ENCODE measurements at places on chromosomes 3 and 15.

- no peak for DNase-seq
These were observed 204.8 kb downstream of the RSRC1 start for GRCh38 chr3:158314426-158315357.

- no peak for DNase-seq
These were observed 333.8 kb downstream of the ZNF621 start for GRCh38 chr3:40858364-40859115.

- DNase-seq = no peak
These were observed 1038.8 kb downstream of the AGBL1 start for GRCh38 chr15:87118435-87118834.

DNA sequence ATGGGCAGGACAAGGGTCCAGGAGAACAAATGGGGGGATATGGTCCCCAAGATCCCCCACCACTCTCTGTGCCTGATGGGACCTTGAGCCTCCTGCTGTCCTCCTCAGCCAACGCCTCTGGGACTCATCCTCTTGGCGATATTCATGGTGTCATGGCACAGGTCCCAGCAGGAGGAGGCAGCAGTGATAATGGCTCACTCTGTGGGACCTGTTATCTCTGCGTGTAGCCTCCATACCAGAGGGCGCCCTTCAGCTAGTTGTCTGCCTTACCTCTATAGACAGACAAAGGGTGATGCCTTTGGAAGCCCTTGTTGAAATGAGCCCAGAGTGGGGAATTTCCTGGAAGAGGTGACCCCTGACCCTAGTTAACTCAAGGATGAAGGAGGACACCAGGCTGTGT, 7.4 kb downstream of the ZBTB47 start:
- DNase-seq = no peak

GRCh38 chr3:189172668-189173419, 1.1 kb downstream of the TPRG1 start:
- no peak for DNase-seq

DNA sequence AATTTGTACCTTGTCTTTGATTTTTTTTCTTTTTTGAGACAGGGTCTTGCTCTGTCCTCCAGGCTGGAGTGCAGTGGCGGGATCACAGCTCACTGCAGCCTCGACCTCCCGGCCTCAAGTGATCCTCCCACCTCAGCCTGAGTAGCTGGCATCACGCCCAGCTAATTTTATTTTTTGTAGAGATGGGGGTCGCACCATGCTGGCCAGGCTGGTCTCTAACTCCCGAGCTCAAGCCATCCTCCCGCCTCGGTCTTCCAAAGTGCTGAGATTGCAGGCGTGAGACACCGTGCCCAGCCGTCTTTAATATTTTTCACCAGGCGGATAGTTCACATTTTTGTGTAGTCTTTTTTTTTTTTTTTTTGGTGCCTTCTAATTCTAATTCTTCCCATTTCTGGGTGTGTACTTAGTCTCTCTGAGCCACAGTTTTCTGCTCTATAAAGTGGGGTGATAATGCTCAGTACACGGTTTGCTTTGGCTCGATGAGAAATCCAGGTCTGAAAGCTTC, 528 bp upstream of the TATDN2 start:
- no peak for DNase-seq

DNA sequence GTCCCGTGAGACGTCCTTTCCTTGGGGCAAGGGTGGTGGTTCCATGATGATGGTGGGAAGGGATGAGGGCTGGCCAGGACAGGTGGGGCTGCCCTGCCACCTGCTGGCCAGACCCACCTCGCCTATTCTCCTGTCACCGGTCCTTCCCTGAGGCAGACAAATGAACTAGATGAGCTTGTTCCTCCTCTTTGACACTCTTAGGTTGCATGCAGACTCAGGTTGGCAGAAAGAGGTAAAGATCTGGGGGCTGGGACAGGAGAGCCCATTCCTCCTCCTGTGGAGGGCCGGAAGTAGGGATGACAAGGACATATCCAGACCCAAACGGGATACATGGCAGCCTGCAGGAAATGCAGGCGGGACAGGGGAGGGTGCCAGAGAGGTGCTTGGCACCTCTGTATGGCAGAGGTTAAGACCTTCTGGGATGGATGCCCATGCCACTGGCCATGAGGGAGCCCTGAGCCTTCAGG, 38.6 kb downstream of the ACSBG1 start:
- DNase-seq = peak; percentile 33

DNA sequence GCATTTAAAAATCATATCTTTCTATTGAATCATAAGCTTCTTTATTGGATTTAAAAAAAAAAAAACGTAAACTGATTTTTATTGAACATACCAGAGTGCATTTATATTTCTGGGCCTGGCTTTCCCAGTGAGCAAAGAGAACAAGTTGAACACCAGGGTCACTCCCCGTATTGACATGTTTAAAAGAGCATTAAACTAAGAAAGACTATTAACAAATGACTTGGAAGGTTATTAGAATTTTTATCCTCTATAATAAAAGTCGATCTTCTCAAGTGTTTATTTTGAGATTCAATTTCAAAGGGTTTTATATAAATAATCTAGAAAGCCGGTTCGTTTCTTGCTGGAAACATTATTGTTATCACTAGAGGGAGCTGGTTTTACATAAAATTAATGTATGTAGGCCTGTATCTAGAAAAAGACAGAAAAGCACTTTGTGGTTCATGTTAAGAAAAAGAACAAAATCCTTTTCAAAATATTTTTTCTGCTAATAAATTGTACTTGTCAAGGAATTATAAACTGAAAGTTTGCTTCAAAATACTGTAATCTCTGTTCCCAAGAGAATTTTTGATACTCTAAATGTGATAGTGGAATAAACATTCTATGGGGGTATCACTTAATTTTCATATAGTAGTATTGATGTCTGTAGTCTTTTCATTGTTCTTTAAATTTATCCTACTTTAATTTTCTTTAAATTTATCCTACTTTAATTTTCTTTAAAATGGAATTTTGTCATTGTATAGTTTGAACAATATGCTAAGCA, 321.8 kb upstream of the MME start:
- DNase-seq = no peak

DNA sequence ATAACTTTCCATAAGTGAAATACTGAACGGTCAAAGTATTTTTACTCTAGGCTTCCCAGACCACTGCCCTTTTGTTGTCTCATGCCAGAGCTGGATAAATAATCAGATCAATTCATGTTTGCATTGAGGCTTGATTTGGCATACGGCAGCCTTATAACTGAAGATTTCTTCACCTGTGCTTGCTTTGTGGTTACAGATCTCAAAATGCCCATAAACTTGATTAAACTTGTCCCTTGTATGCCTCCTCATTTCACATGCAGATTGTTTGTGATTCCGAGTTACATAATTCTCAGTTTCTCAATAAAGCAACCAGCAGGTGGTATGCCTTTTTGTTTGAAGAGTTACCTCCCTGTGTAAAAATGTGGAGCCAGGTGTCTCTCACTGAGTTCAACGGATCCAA, 211.4 kb upstream of the LRIG1 start:
- no peak for DNase-seq

DNA sequence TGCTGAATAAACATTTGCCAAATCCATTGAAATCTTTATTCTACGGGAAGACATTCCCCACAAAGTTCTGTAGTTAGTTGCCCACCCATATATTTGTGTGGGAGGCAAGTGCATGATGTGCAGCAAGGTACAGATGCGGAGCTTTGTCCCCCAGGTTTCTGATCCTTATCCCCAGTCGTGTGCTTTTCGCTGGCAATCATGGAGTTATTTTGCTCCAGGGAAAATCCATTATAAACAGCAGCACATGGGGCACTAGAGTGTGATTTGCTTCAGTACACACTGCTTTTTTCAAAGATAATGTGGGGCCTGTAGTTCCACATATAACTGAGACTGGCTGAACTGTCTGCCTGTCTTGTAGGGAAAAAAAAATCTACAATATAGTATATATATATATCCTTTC, 132.1 kb downstream of the FEZF2 start:
- no peak for DNase-seq

DNA sequence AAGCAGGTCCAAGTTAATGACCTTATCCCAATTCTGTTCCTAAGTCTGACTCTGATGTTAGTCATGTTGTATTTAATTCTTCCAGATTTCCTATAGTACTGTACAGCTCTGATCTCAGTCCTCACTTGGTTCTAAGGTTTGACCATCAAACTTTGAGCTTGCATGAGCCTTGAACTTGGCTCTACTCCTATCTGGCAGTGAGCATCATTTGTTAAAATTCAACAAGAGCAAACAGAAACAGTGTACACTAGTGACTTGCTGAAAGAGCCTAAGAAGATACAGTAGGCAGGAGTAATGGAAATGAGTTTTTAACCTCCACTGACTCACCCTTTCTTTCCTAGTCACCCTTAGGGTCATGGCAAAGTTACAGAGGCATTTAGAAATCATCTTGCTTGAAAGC, 451.1 kb upstream of the TPRG1 start:
- DNase-seq = no peak

DNA sequence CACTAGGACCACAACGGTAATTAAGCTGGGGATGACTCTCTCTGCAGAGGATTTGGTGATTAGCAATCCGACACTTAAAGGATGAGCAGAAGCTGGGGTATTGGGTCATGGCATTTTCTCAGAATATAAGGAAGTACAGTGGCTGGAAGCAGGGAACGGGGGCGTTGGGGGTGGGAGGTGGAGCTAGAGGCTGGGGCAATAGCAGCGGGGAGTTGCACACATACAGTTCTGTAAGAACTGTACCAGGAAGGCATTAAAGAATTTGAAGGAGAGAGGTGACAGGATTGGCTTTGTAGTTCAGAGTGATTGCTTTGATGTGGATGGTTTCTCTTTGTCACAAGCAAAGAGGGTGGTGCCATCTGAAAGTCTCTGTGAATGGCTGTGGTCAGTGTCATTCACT, 28.2 kb downstream of the PSMD6 start:
- DNase-seq = no peak

GRCh38 chr3:188524052-188524451, 370.1 kb downstream of the LPP start:
- DNase-seq = no peak

DNA sequence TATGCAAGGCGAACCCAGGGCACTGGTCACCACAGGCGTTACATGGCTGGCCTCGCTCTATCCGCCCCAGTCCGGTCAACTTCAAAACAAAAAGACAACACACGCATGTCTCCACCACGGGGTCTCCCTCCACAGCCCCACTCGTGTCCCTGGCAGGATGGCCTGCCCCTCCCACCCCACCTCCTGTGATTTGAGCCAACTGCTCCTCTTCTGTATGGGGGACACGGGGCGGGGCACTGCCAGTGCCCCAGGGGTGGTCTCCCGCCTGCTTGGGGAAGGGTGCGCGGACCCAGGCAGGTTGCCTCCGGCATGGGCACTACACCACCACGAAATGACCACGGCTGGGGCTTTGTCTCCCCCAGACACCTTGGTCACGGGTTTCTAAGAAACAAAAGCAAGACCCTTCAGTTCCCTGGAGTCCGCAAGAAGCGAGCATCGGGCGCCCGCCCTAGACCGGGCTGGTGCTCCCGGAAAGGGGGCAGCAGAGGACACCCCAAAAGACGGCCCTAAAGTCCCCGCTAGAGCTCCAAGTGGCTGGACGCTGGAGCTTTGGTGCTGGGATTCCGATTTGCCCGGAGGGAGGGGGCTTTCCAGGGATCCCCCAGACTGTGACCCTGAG, 219.3 kb upstream of the PRICKLE2 start:
- DNase-seq = no peak

DNA sequence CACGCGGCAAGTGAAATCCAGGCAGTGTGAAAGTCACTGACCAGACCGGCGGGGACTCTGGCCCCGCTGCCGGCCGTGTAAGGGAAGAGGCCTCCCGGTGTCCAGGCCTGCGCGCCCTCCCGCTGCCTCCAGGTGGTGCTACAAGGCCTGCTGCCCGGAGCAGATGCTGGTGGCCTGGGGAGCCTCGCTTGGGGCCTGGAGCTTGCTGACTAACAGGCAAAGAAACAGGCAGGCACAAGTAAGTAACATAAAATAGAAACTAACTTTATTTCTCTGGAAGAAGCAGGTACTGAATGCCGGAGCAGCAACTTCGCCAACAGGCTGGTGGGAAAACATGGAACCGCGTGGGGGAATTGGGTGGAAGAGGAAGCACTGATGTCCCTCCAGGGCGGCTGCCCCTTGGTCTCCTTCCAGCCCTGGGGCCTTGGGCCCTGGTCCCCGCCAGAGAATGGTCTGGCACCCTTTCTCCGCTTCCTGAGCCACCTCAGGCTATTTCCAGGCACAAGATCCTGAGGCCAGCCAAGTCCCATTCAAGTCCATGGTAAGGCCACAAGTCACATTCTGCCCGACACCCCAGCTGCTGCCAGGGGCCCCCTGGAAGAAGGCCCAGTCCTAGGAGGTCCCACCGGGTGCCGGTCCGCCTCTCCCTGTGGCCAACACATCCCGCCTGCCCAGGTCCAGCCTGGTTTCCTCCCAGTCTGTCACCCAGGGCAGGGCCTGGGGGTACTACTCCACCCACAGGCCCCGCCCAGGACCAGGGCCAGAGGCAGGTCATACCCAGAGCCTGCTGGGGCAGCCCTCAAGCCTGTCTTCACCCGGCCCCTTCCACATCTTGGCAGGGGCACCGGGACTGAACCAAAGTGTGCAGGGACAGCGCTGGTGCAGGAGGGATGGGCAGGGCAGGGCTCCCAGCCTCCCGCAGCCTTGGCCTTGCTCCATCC, 45.0 kb downstream of the TNK2 start:
- DNase-seq = peak; percentile 51

GRCh38 chr3:52393131-52393807, 51.6 kb downstream of the SEMA3G start:
- DNase-seq = no peak

DNA sequence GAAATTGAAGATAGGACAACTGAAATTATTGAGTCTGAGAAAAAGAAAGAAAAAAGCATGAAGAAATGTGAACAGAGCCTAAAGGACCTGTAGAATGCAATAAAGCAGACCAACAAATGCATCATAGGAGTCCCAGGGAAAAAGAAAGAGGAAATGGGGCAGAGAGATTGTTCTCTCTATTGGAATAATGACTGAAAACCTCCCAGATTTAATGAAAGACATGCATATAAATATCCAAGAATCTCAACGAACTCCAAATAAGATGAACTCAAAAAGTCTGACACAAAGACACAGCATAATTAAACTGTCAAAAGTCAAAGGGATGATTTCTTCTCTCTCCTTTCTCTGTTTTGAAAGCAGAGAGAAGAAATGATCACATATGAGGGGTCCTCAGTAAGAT, 124.7 kb downstream of the MEX3B start:
- DNase-seq = no peak

GRCh38 chr3:42226470-42227425, 39.2 kb downstream of the CCK start:
- no peak for DNase-seq

GRCh38 chr3:63972196-63972595, 51.1 kb downstream of the PSMD6 start:
- no peak for DNase-seq

DNA sequence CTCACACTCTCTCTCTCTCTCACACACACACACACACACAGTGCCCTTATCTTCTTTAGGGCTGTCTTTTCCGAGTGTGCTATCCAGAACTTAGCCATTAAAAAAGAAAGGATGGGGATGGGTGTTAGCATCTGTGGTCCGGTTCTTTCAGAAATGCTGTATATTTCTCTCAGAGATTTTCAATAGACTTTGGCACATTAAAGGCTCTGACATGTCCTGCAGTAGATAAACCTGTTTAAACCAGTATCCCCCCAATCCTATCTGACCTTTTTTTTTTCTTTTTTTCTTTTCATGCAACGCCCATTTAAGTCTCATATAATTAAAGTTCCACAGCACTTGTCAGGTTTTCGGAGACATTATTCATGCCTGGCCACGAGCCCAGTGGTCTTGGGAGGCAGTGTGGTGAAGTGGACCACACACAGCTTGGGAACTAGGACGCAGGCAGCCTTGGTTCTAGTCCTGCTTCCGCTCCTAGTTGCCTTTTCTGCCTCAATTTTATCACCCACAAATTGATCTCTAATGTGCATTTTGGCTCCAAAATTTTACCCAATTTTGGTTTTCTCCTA, 13.3 kb downstream of the CAV3 start:
- no peak for DNase-seq

All from stimulated activated CD4-positive, alpha-beta T cell treated with anti-CD3 and anti-CD28 coated beads, TNF-alpha, amount 100 ng/mL, for 4 hours (primary cell).